ENCODE measurements at places on chromosomes 5 and 9. TPM values are rescaled to one million over a fixed set of nuclear protein-coding genes. Genes with fewer than 3 reads are reported as not detected.

Gene CAVIN4
- 7.1 TPM for total RNA-seq

Gene MED22
- total RNA-seq, result 51.2 TPM

Gene LRRTM2
- total RNA-seq, result not detected

GRCh38 chr5:59354274-59354673 is 539.3 kb downstream of the PDE4D start:
- peaks cover 35% of the 10 kb centered on the region for H3K4me1 ChIP-seq
- H3K36me3 ChIP-seq, result no peaks in the 10 kb centered on the region
- no peak overlapping the region for H3K4me3 ChIP-seq

DNA sequence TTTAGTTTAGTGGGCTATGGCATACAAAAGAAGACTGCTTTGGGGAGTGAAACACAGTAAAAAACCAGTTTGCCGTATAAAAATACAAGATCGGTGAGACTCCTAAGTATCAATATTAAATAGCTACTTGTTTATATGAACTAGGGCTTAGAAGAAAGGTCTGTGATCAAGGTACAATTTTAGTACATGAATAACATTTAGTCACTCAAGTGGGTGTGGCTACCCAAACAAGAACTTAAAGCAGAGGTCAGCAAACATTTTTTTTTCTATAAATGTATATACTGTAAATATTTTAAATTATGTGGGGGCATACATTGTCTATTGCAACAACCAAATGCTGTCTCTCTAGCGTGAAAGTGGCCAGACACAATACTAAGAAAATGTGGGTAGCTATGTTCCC is 1452.5 kb upstream of the NUDT12 start:
- H3K27me3 ChIP-seq, result no peaks in the 10 kb centered on the region
- no peak overlapping the region for H3K4me3 ChIP-seq
- H3K36me3 ChIP-seq, result no peaks in the 10 kb centered on the region
- H3K27ac ChIP-seq, result no peak overlapping the region
- DNase-seq, result no peak
- no peaks in the 10 kb centered on the region for H3K4me1 ChIP-seq

DNA sequence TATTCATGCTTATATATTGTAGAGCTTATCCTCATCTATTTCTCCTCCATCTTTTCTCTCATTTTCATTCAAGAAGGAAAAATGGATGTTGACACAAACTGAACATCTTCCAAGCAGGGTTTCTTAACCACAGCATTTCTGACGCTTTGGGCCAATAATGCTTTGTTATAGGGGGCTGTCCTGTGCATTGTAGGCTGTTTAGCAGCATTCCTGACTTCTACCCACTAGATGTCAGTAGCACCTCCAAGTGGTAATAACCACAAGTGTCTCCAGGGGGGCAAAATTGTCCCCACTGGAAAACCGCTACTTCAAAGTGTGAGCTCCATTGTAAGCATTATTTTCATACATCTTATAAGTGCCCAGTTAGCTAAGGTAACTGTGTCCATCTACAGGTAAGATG is 2.6 kb upstream of the TXNDC8 start:
- H3K27me3 ChIP-seq, result no peaks in the 10 kb centered on the region
- DNase-seq, result peak; percentile 20
- H3K4me3 ChIP-seq, result no peak overlapping the region
- H3K36me3 ChIP-seq, result no peaks in the 10 kb centered on the region
- H3K4me1 ChIP-seq, result no peaks in the 10 kb centered on the region
- H3K27ac ChIP-seq, result no peak overlapping the region

DNA sequence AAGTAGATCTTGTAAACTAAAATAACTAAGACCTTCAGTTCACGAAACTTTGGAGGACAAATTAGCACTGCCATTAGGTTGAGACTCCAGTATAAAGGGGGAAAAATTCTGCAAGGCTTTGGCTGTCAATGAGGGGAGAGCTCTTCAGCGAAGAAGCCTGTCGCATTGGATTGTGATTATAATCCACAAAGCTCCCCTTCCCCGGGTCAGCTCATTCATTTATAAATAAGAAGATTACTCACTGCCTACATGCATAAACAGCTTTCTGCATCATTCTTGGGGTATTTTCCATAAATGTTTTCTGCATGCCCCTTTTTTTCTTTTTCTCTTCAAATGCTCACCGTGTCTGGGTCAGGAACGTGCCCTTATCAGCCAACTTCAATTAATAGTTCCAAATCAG is 196.7 kb downstream of the EBF1 start:
- H3K36me3 ChIP-seq, result no peaks in the 10 kb centered on the region
- no peaks in the 10 kb centered on the region for H3K27me3 ChIP-seq
- DNase-seq, result no peak
- H3K4me3 ChIP-seq, result no peak overlapping the region
- H3K27ac ChIP-seq, result no peak overlapping the region

Gene KCNN2
- 12.0 TPM for total RNA-seq

DNA sequence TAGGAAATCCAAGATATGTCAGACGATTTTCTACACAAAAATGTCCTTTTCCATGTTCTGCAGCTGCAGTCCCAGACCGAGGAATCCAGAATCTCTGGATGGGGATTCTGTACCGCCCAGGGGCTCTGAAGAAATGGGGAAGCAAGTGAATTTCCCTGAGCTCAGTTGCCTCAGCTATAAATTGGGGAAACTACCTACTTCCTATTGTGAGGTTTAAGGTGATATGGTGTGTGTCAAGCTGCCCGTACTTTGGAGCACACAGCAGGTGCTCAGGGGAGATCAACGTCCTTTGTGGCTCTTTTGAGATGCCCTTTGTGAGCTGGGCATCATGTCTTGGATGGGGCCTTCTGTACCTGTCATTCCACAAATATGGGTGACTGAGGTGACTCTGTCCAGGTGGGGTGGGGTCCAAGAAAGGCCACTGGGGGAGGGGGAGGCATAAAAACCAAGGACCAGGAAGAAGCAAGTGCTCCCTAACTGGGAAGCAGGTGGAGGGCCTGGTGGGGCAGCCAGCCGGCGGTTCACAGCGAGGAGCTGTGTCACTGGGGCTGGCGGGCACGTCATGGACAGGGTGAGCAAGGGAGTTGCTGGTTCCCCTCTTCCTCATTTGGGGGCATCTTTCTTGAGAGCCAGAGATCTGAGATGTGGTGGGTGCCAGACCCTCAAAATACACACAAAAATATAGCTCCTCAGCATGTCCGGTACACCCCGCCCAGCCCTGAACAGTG is 116.0 kb downstream of the CRB2 start:
- H3K4me3 ChIP-seq, result no peak overlapping the region
- peaks cover 3% of the 10 kb centered on the region for H3K4me1 ChIP-seq
- H3K27me3 ChIP-seq, result no peaks in the 10 kb centered on the region
- no peaks in the 10 kb centered on the region for H3K36me3 ChIP-seq
- H3K27ac ChIP-seq, result peak overlapping the region; percentile 46
- no peak for DNase-seq

- peak; percentile 47 for DNase-seq
- no peaks in the 10 kb centered on the region for H3K4me1 ChIP-seq
- no peaks in the 10 kb centered on the region for H3K36me3 ChIP-seq
- no peak overlapping the region for H3K27ac ChIP-seq
Measured at GRCh38 chr9:116000748-116001329, 152.8 kb upstream of the PAPPA start.

Gene LRRC8A
- total RNA-seq, result 64.5 TPM

DNA sequence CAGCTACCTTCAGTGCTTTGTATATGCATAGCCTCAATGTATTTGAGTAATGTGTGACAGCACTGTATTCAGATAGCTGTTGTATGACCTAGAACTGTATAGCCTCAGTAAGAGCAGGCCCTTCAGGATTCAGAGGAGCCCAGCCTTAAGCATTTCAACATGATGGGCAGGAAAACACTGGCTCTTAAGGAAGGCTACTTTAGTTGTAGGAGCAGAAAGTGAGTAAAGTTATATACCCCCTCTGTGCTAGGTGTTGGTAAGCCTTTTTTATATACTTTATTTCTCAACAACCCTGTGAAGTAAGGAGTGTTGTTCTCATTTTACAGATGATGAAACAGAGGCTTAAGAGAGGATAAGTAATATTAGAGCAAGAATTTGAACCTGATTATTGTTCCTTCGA is 1.5 kb upstream of the GPR21 start:
- no peak overlapping the region for H3K4me3 ChIP-seq
- H3K36me3 ChIP-seq, result peaks cover 3% of the 10 kb centered on the region
- no peaks in the 10 kb centered on the region for H3K27me3 ChIP-seq
- H3K4me1 ChIP-seq, result peaks cover 10% of the 10 kb centered on the region
- no peak overlapping the region for H3K27ac ChIP-seq

Measured in WTC11 (cell line).